ENCODE measurements at places on chromosomes 7 and 10.

DNA sequence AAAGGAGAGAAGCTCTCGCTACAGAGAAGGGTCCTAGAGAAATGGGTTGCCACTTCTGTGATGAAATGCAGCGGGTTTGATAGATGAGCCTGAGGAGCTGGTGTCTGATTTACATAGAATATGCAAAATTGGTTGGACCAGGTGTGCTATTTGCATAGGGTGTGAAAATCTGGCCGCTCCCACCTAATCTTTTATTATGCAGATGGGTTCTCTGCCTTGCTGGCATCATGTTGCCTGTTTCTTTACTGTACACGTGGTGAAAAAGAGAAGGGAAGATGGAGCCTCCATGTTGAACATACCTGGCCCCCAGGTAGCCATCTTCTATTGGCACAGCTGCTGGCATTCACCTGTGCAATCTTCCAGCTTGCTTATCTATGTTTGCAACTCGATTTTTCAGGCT lies 212.2 kb downstream of the ANKRD7 start:
- DNase-seq, result no peak

- DNase-seq, result no peak
These were observed 12.9 kb downstream of the HSPB1 start for GRCh38 chr7:76315364-76315763.

GRCh38 chr7:23357190-23358093 lies 58.3 kb downstream of the MALSU1 start:
- no peak for DNase-seq

GRCh38 chr10:74787457-74787856 lies 38.9 kb upstream of the KAT6B start:
- no peak for DNase-seq

GRCh38 chr10:30724296-30724695 lies 94.7 kb upstream of the LYZL2 start:
- no peak for DNase-seq

- no peak for DNase-seq
These were observed 94.6 kb upstream of the BTBD16 start for GRCh38 chr10:122176232-122177213.

GRCh38 chr7:131236318-131236672 lies 91.4 kb upstream of the MKLN1 start:
- no peak for DNase-seq

DNA sequence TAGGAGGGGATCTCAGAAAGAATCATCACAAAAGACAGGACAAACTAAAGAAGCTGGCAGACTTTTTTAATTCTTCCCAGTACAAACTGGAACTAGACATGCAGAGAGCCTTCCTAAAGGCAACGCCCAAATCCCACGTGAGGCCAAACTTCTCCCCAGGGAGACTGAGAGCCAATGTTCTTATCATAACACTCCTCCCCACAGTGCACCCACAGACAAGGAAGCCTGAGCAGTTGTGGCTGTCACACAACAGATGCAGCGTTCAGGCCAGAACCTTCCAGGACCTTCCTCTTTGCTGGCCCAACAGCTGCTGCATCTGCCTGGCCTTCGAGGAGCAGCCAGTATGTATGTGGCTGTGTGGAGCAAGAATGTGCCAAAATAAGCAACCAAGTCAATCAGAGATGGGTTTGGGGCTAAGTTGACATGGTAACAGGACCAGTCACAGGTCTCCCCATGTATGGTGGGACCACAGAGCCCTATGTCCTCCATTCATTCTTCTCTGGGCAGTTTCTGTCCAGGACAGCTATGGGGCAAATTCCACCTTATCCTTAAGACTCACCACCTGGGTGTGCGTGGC lies 34.9 kb downstream of the SRPK2 start:
- no peak for DNase-seq

- DNase-seq, result no peak
These were observed 4.9 kb upstream of the UPK3B start for GRCh38 chr7:76505168-76506080.

DNA sequence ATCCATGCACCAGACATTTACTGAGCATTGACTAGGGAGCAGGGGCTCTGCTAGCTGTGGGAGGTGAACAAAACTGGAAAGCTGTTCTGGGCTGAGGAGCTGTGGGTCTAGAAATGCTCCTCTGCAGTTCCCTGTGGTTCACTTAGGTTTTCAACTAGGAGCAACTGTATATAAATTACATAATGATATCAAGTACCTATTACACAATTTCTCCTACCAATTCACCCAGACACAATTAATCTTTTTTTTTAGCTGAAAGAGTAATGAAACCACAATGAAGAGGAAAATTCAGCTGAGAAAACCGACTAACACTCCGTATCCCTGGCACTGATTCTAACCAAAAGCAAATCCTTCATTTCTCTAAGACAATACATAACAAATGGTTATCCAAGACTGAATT lies 39.4 kb downstream of the COL28A1 start:
- no peak for DNase-seq

- DNase-seq, result peak; percentile 80
These were observed 95.5 kb downstream of the MAP3K8 start for GRCh38 chr10:30529373-30529998.

DNA sequence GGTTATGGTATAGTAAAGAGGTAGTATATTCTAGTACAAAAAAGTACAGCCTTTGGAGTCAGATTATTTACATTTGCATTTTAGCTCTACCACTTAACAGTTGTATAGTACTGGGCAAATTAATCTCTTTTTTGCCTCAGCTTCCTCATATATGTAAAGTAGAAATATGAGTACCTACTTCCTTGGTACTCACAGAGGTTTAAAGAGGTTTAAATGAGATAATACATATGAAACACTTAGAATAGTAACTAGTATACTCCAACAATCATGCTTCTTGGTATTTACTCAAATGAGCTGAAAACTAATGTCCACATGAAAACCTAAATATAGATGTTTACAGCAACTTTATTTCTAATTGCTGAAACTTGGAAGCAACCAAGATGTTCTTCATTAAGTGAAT lies 14.7 kb downstream of the FRA10AC1 start:
- DNase-seq, result no peak

- peak; percentile 17 for DNase-seq
These were observed 145.1 kb downstream of the SEMA3D start for GRCh38 chr7:85041605-85042216.

DNA sequence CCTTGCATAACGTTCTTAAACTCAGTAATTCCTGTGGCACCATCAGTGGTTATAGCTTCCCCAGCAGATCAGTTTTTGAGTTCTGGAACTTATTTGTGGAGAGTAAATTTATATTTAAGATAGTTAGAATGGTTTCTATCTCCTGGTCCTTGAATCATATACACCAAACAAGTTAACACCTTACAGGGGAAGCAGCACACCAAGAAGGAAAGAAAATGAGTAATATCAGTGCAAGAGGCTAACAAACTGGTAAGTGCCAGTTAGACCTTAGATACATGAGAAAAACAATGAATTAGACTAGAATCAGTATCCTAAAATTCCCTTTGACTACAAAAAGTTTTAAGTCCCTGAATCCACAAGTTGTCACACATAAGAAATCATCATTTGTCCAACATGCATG lies 54.2 kb downstream of the ABI1 start:
- DNase-seq, result no peak

DNA sequence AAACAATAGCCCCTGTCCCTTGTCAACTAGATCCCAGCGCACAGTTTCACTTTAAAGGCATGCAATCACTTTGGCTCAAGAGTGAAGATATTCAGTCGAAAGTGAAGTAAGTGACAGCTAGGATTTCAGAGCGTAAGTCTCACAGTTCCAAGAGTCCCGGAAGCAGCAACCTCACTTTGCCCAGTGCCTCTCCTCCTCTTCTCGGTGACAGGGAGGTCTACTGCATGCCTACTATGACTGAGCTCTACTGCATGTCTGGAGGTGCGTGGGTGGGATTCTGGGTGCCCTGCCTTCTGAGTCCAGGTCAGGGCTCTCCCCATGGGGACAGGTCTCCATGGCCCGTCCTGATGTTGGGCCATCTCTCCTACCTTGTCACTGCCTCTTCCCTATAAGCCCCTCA lies 17.0 kb downstream of the PRKCQ start:
- peak; percentile 73 for DNase-seq

- DNase-seq, result peak; percentile 72
These were observed 411.5 kb upstream of the ZMIZ1 start for GRCh38 chr10:78657163-78657861.

DNA sequence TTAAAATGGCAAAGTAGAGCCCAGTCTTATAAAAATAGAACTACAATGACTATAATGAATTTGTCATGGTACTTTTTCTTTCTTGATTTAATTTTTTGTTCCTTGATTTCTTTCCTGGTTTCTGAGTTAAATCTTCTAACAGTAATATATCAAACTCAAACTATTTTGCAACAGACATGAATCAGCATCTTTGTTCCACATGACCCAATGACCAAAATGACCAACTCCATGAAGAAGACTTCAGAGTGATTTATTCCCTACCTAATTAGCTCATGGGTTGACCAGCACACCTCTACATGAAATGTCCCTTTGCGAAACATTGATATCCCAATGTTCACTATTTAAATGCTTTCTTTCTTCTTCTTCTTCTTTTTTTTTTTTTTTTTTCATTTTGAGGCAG lies 30.9 kb downstream of the NMT2 start:
- DNase-seq, result no peak

GRCh38 chr10:98055841-98056516 lies 25.6 kb upstream of the CRTAC1 start:
- DNase-seq, result peak; percentile 13

DNA sequence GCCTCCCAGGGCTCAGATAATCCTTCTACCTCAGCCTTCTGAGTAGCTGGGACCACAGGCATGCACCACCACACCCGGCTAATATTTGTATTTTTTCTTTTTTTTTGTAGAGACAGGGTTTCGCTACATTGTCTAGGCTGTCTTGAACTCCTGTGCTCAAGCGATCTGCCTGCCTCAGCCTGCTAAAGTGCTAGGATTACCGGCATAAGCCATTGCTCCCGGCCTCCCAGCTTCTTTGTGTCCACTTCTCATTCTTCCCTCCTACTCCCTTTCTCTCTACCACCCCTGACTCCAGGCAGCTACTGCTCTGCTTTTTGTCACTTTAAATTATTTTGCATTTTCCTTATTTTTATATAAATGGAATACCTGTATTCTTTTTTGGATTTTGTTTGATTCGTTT lies 83.4 kb downstream of the PALS2 start:
- no peak for DNase-seq

DNA sequence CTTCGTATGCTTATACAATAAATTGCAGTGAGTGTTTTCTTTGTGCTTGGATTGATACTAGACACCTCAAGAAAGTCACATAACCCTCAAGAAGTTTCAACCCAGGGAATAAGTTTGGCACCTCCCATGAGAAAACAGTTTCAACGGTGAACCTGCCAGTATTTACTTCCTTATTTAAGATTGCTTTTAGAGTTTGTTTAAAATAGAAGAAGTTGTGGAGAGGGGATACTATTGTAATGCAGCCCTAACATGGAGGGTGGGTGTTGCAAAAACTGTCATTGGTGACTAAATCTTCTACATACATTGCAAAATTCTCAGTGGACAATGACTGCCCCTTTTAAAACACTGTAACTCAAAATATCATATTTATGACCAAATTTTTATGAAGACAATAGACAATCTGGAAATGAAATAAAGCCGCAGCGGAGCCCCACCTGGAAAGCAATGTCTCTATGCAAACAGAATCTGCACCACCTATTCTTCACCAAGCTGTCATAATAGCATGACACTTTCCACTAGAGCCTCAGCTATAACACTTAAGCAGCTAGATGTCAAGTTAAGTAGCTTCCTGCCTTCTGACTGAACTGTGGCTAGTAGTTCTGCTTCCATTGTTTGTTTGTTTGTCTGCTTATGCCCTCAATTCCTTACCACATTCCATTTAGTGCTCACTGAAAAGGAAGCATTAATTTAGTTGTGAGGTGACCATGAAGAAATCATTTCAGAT lies 98.2 kb downstream of the MDFIC start:
- no peak for DNase-seq

GRCh38 chr10:70355051-70356021 lies 27.1 kb downstream of the LRRC20 start:
- DNase-seq, result no peak

DNA sequence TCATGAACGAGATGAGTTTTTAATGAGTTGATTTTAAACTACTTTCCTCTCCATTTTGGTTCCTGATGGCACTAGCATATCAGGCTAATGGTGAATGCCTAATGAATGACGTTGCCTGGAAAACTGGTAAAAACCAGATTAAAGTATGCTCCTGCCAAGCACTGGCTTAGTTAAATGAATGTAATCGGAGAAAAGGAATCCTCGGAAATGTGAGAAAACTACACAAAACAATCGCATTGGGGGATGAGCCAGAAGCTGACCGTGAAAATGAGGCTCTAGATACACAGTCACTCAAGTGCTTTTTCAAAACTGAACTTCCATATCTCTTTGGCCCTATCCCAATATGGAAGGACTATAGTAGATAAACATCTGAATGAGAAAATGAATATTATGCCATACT lies 153.8 kb upstream of the COL1A2 start:
- DNase-seq, result no peak

DNA sequence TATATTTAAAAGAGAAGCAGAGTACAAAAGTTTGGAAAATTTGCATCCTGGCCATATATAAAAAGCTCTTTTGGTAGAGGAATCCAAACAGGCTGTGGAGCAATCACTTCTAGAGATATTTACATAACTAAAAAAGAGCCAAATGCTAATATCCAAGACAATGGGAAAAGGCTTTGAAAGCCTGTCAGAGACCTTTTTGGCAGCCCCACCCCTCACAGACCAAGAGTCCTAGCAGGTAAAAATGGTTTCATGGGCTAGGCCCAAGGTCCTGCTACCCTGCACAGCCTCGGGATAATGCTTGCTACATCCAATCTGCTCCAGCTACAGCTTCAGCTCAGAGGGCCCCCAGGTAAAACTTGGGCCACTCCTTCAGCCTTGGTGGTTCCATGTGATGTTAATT lies 430.2 kb upstream of the KCND2 start:
- no peak for DNase-seq

Measured in stimulated activated CD4-positive, alpha-beta T cell treated with anti-CD3 and anti-CD28 coated beads, Interleukin-1b, Interleukin-23, amount 100 ng/mL, for 48 hours (primary cell).